ENCODE measurements at places on chromosomes 5 and 9.

- DNase-seq = no peak
Measured at GRCh38 chr5:105956456-105957196, 1714.1 kb downstream of the EFNA5 start.

- no peak for DNase-seq
Measured at GRCh38 chr5:179427032-179427675, 81.9 kb upstream of the ADAMTS2 start.

GRCh38 chr9:76373173-76373783, 20.9 kb downstream of the RFK start:
- no peak for DNase-seq

DNA sequence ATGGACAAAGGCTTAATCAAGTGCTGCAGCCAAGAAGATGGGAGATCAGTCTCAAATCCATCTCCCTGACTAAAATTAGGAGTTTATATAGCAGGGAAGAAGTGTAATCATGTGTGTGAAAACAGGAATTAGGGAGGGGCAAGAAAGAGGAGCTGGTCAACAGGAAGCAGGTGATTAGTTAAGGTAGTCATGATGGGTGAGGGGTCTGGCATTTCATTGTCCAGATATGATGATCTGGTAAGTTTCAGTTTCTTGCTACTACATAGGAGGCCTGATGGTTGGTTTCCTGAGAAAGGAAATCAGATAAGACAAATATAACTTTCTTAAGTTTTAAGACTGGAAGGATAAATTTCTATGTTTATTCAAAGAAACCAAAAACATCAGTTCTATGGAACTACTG, 455.6 kb upstream of the GRAMD2B start:
- no peak for DNase-seq

DNA sequence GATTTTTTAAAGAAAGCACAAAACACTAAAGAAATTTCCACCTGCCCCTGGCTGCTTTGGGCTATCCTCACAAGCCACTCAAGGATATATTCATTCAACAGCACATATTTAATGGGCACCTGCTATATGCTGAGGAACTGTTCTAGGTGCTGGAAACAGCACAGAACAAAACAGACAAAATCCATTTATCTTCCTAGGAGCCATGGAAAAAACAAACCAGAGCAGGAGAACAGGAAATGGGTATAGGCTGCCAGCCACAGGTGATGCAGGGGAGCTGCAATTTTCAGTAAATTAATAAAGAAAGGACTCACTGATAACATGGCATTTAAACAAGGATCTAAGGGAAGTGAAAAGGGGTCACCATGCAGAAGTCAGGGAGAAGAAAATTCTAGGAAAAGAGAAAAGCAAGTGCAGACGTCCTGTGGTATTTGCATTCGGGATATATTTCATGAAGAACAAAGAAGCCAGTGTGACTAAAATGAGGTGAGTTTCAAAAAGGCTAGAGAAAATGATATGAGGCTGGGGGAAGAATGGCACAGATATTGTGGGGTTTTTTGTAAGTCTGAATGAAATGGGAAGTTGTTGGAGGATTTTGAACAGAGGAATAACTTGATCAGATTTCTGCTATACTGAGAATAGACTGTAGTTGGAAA, 152.2 kb downstream of the ADAMTSL1 start:
- no peak for DNase-seq

DNA sequence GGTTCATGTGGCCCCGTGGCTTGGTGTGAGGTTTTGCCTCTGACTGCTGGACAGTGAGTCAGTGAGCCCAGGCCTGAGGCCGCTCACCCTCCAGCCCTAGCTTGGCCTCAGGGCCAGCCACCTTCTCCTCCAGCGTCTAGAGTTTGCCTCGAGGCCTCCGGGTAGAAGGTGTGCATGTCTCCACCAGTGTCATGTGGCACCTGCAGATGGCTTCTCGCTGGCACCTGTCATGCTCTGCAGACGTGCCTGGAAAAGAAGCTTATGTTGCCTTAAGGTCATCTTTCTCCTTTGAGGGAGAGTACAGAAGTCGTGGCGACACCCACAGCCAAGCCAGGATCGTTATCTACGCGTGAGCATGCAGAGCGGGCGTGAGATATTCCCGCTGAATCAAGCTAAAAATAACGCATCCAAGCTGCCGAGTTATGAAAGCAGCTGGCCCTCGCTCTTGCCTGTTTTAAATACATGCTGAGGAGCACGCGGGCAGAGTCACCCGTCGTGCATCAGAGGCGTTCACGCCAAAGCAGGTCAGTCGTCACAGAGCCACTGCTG, 79.7 kb upstream of the FCN2 start:
- no peak for DNase-seq

- no peak for DNase-seq
Measured at GRCh38 chr5:92927291-92927778, 653.7 kb downstream of the NR2F1-AS1 start.

GRCh38 chr9:87607859-87608258, 110.2 kb downstream of the DAPK1 start:
- no peak for DNase-seq

DNA sequence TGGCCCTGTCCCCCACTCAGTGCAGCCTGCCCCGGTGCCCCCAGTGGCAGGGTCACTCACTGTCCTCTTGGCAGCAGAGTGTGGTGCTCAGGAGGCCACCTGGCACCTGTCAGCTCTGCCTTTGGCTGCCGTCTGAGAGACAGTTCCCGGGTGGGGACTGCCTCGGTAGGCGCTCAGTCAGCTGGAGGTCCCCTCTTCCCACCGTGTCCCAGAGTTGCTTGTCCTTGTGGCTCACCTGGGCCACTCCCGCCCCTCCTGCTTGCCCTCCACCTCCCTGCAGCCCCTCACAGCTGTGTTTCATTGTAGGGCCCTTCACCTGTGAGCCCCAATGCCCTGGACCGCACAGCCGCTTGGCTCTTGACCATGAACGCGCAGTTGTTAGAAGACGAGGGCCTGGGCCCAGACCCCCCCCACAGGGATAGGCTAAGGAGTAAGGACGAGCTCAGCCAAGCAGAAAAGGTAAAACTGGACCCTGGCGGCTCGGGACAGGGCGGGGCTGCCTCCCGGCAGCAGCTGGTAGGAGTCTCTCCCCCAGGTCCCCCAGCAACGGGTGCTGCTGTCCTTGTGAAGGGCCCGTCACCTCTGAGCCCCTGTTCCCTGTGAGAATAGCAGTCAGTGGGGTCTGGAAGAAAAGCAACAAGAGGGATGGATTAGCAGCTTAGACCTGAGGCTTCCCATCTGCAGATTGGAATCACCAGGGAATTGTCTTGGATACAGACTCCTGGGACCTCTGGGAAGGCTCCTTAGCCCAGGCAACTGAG, 122.7 kb downstream of the DAB2IP start:
- no peak for DNase-seq

DNA sequence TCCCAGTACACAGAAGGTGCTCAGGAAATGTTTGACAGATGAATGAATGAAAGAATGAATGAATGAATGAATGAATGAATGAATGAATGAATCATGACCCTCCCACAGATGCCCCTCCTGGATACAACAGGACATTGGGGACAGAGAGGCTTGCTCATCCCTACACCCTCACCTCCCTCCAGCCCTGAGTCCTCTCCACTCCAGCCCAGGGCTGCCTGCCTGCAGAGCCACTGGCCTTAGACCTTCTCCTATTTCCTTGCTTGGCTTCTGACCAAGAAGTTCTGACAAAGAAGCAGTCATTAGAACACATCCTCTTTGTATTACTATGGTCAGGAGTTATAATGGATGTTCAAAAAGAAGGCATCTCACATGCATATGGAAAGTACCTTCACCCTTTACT, 240.7 kb upstream of the DAPK1 start:
- no peak for DNase-seq

GRCh38 chr5:146860213-146860893, 18.2 kb downstream of the PPP2R2B start:
- no peak for DNase-seq

GRCh38 chr5:120405286-120405864, 58.7 kb upstream of the PRR16 start:
- DNase-seq = no peak

DNA sequence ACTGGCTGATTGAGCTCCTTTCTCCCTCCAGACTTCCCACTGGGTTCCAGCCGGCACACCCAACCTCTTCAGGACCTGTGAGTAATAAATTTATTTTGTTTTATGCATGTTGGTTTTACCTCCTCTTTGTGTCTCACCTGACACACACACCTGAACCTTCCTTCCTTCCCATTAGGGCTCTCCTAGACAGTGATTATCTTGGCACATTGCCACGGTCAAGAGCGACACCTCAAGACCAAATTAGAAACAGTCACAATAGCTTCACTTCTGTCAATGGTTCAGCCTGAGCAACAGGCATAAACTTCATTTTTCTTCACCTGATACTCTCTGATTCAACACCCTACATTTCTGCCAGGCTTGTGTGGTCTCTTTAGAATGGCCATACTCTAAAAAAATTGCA, 296.3 kb upstream of the SMARCA2 start:
- DNase-seq = no peak

DNA sequence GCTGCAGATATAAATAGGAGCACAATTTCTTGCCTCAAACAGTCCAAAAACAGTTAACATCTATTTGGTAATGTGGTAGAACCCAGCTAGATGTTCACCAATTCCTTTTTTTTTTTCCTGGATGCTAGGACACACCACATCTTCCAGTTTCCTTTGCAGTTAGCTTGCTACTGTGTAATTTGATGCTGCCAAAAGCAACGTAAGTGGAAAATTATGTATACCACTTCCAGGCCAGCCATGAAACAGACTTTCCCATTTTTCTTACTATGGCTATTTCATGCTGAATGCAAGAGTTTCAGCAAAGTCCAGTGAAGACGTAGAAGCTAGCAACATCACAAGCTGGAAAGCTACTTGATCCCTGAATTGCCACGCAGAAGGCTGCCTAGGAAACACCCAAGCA, 667.2 kb downstream of the TLE1 start:
- DNase-seq = no peak

DNA sequence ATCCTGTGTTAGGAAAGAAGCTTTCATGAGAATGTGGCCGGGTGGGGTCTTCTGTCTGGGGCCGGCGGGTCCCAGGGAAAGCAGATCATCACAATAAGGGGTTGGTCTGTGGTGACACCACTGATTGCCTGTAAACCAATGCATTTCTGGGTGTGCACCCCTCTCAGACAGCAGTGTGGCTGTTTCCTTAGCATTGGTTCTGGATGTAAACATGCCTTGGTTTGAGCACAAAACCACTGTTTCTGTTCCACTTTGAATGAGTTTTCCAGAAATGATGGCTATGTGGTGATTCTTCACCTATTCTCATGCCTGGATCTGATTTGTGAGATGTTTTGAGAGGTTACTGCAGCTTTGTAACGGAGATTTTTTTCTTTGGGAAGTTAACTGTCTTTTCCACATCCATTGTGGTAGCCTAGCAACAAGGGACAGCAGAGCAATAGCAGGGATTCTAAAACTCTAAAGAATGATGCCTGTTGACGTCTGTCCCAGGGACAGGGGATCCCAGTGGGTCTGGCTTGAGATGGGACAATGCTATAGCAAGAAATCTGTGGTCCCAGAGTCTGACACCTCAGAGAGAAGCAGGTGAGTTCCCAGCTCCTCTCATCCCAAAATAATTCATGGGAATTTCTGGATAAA, at the start of gene CCDC192:
Gene CCDC192 (plus strand): TSS at position 466 of the 636 bp plus-strand sequence. CDS start 55 bp downstream, at position 521.
- DNase-seq = no peak

- DNase-seq = no peak
Measured at GRCh38 chr5:39587675-39588074, 162.9 kb upstream of the DAB2 start.

DNA sequence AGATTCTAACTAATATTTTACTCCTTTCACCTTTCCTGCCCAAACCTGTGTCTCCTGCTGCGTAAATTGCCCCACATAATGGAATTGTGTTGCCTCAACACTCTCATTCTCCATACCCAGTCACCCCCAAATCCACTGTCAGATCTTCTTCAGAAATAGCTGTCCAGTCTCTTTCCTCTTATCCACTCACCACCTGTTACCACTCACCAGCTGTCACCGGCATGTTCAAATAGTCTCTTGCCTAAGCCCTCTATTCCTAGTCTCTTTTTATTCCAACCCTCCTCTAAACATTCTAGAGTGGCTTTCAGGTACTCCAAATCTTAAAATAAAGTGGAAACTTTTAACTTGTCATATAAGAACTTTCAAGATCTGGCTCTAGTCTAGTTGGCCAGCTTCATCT, 262.0 kb upstream of the FBXL7 start:
- no peak for DNase-seq

DNA sequence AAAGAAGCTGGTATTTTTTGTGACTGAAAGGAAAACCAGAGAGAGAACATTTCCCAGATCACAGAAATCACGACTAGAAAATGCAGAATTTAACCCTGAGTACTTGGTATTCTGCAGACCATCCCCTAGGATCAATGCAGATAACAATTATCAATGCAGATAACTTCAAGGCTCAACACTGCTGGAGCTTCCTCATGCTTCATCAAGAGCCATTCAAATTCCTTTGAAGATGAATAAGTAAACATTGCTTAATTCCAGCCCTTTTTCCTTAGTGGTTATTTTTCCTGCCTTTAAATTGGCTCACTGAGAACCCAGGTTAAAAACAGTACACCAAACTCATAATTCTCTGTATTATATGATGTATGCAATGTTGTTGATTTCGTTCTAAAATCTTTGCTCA, 370.1 kb upstream of the TLE4 start:
- DNase-seq = no peak
